ENCODE measurements at places on chromosomes 7 and 10.

DNA sequence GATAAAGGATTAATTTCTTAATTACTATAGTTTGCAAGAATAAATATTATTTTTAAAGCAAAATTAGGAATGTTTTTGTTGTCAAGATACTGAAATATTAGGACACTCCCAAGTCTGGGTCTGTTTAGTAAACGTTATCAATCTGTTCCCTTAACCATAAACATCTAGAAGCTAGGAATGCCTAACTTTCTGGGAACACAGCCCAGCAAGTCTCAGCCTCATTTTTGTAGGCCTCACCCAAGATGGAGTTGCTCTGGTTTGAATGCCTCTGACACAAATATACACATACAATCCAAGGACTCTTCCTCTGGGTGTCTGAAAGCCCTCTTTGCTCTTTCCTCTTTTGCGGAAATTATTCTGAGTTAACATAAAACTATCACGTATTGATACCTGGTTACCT is 487.4 kb upstream of the CELF2 start:
- no peak for DNase-seq

- DNase-seq: no peak
Measured at GRCh38 chr7:36151921-36152755, 916 bp upstream of the EEPD1 start.

DNA sequence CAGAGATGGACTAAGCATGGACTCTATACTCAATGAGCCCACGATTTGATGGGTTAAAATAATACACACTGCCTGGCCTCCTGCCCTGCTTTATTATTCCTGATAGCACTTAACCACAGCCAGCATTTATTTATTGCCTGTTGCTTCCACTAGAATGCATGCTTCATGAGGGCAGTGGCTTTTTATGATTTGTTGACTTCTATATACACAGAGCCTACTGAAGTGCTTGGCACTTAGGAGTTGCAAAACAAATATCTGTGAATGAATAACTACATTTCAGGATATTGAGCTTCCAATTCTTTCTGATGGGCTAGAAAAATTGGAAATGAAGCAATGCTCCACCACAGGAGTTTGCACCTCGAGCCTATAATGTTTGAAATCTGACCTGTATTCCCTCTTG is 513.6 kb upstream of the ZMIZ1 start:
- DNase-seq: no peak

- no peak for DNase-seq
Measured at GRCh38 chr10:50572017-50572491, 51.7 kb downstream of the SGMS1 start.
